ENCODE measurements at places on chromosomes 6 and 20. TPM values are rescaled to one million over a fixed set of nuclear protein-coding genes. Genes with fewer than 3 reads are reported as not detected.

- no peak for DNase-seq
These were observed 581.0 kb upstream of the MAP3K7 start for GRCh38 chr6:91167846-91168245.

DNA sequence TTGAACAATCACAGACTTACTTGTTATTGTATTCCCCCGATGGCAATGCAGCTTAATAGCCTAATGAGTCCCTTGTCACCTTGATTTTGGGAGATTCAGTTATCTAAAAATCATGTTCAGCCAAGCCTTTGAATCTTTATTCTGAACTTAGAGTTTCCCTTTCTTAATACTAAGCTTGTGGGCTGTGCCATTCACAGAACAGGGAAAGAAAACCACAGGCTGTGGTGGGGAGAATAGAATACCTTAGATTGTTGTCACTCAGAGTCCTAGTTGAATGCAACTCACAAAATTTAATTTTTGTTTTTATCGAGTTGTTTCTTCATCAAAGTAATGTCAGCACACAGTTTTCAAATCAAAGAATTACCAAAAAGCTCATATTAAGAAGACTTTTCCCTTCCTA lies 37.4 kb downstream of the RFPL4B start:
- DNase-seq: no peak

- no peak for DNase-seq
These were observed 85.7 kb upstream of the CDH4 start for GRCh38 chr20:61166324-61166723.

DNA sequence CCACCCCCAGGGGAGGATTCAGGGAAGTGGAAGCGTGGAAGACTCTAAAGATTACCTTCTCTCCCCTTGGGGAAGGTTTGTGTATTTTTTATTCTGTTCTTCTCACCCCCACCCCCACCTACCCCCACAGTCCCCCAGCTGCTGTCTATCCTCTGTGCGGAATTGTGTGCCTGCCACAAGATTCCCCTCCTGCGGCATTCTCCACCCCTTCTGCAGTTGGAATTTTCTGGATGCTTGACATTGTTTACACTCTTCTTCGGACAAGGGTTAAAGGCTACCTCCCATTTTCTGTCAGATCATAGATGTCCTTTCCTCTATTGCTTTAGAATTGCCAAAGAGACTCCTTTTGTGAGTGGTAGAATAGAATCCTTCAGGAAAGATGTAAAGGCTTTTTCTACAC lies 60.4 kb upstream of the EDN3 start:
- DNase-seq: no peak

DNA sequence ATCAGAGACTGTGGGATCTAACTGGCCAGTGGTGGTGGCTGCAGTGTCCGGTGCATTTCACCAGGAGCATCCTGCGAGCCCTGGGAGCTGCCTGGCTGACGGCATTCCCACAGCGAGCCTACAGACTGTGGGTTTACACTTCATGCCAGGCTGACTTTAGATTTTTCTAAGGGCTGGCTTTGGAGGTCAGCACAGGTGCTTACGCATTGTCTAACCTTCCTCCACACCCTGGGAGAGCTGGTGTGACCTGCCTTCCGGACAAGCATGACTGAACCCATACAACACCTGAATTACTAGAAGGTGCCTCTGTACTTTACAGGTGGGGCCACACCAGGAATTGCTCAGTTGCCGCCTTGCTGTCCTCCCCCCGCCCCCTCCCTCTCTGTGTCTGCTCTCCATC lies 96.2 kb downstream of the RREB1 start:
- DNase-seq: no peak

DNA sequence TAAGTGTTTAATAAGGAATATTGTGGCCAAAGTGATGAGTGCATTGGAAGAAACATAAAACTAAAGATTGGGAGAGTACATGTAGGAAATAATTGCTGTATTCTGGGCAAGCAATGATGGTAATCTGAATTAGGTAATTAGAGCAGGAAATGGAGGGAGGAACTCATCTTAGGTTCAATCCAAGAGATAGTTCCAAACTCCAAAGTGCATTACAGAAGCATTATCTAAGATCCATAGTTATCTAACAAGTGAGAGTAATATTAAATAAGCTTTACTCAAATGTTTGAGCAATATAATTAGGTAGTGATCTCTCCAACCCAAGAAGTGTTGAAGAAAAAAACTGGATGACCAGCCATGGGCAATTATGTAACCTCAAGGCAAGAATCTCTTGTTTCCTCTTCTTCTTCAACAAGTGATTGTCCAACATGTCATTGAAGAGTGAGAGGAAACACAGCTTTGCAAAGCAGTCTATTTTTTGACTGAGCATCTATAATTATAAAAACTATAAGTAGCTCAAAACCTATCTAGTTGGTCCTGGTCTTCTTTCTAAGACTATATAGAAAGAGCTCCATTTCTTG lies 181.2 kb upstream of the TNFAIP3 start:
- DNase-seq: no peak

GRCh38 chr6:116300566-116300965 lies 20.8 kb upstream of the TSPYL1 start:
- DNase-seq: no peak

Gene ULBP2
- 0.79 TPM for total RNA-seq

Gene CCR6
- total RNA-seq: not detected

DNA sequence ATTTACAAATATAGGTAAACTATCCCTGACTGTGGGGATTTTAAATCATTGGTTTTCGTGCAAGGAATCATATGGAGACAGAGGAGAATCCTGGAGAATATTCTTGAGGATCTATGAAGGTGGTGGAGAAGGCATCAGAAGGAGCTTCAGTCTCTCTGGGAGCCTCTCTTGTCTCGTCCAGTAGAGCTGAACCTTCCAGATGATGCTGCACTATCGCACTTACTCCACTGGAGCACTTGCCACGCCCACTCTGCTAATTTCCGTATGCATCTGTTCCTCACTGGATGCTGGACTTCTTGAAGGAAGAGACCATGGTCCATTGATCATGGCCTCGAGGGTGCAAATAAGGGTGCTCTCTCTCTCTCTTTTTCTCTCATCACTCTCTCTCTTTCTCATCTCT lies 36.8 kb downstream of the C6orf118 start:
- no peak for DNase-seq

Gene TNNC2
- not detected for total RNA-seq

Gene PDE7B
- 19.4 TPM for total RNA-seq

GRCh38 chr6:111715321-111715720 lies 109.6 kb upstream of the TRAF3IP2 start:
- no peak for DNase-seq
